ENCODE measurements at places on chromosomes 2 and 18.

GRCh38 chr18:14124689-14125088, 7.5 kb downstream of the ZNF519 start:
- DNase-seq = no peak

- DNase-seq = peak; percentile 25
These were observed 1.4 kb downstream of the UBE2F start for GRCh38 chr2:237968048-237968862.

- peak; percentile 43 for DNase-seq
These were observed 98.6 kb downstream of the CAPN13 start for GRCh38 chr2:30708491-30709290.

DNA sequence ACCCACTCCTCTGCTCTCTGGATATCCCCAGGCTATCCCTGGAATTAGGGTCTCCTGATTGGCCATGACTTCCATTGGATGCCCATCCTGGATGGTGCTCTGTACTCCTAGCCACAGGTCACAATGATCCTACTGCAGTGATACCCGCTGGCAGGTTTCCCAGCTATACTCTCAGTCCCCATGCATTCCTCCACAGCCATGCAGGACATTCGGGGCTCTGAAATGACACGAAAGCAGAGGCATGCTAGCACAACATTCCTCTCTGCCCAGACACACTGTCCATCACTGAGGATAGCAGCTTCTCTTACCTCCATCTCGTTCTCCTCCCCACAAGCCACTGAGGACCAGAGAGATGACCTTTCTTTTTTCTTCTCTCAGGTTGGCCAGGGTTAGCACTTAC, 51.7 kb upstream of the SPATS2L start:
- DNase-seq = no peak

DNA sequence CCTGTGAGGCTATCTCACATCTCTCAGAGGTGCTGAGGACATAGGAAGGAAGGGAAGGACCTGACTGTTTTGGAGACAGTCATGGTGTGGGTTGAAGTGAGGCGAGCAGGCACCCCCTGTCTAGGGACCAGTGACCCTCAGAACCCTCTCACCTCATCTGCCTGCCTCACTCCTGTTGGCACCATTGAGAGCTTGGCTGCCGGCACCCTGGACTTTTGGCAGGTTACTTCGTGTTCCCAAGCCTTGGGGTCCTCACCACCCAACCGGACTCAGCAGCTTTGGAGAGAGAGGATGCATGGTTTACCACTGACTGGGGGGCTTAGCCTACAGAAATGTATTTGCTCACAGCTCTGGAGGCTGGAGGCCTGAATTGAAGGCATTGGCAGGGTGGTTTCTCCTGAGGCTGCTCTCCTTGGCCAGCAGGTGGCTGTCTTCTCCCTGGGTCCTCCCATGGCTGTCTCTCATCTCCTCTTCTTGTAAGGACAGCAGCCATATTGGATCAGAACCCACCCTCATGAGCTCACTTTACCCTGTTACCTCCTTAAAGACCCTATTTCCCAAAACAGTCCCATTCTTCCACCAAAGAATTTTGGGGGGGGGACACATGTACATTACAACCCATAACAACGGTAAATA, 142.0 kb downstream of the TSN start:
- peak; percentile 9 for DNase-seq

- no peak for DNase-seq
These were observed 237.5 kb upstream of the SYT4 start for GRCh38 chr18:43514747-43515146.

GRCh38 chr18:78514910-78515670, 464.5 kb upstream of the SALL3 start:
- DNase-seq = no peak

DNA sequence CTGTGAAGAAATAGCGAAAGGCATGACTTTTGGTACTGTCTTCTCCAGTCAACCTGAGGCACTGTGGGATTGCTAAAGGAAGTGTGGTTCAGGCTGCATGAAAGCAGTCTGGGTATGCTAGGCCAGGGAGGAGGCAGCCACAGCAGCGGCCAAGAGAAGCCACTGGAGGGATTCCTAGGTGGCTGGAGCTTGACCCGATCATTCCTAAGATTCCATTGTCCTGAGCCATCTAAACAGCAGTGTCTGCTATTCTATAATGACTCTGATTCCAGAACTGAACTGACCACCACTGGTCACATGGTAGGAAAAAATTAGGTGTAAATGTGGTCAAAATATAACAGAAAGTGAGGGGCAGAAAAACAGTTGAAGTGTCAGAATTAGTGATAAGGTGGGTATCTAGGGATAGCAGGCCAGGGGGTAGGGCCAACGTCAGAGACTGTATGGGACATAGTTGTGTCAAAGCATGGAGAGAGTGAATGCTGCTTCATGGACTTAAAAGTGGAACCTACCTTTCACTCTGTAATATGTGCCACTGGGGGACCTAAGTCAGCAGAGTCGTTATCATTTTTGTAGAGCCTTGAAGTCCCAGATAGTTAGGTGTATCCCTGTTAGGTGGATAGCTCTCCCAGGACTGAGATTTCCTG, 204.6 kb downstream of the CTNNA2 start:
- DNase-seq = no peak

DNA sequence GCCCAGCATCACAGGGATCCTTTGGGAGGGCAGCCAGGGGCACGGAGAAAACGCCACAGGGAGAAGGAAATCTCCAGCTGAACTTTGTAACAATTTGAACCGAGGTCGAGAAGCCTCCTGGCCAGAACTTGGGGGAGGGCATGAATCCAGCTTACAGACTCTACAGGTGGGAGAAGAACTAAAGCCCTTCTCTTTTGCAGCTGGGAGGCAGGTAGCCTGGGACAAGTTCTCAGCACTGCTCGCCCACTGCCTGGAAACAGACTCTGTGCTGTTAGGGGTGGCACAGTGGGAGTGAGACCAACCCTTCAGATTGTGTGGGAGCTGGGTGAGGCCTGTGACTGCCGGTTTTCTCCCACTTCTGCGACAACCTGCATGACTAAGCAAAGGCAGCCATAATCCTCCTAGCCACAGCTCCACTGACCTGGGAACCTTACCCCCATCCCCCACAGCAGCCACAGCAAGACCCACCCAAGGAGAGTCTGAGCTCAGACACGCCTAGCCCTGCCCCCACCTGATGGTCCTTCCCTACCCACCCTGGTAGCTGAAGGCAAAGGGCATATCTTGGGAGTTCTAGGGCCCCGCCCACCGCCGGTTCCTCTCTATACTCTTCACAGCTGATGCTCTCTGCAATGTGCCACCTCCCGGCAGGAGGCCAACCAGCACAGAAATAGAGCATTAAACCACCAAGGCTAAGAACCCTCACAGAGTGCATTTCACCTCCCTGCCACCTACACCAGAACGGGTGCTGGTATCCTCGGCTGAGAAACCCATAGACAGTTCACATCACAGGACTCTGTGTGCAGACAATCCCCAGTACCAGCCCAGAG, 136.0 kb upstream of the SIX2 start:
- no peak for DNase-seq

GRCh38 chr18:49632588-49632987, 70.7 kb downstream of the LIPG start:
- no peak for DNase-seq

GRCh38 chr2:2846332-2847208, 515.5 kb upstream of the MYT1L start:
- peak; percentile 88 for DNase-seq

GRCh38 chr2:38634684-38635083, 31.2 kb upstream of the GALM start:
- no peak for DNase-seq

- no peak for DNase-seq
These were observed 65.3 kb downstream of the CXCR4 start for GRCh38 chr2:136052369-136053362.

DNA sequence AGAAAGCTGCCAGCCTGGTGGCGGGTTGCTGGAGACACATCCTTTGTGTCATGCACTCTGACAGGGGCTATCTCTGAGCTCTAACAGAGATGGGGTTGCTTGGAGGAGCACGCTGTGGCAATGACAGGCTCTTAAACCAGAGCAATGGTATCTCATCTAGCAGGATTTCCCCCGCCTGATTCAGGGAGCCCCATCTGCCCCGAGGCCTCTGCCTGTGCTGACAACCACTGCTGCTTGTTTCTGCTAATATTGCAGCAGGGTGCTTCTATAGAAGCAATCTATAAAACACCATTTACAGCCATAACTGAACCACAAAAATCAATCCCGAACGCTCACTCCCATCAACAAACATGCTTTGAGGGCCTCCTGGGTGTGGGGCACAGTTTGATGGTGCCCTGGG, 12.8 kb upstream of the DNPEP start:
- DNase-seq = no peak

DNA sequence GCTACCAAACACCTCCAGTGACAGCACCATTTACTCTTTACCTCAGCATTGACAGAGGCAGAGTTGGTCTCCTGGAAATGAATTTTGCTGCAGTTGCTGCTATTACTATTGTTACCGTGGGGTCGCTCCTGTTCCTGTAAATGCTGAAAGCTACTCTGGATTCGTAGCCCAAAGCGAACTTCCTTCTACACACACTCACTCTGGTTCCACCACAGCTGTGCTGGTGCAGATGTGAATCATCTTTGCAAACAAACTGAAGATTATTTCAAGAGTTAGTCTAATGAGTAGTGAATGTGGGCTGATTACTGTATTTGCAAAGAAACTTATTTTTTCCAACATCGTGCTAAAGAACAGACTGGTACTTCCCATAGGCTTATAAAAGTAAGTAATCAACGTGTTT, 304.0 kb downstream of the LPIN1 start:
- DNase-seq = peak; percentile 17

- DNase-seq = no peak
These were observed 1108.3 kb upstream of the KLHL29 start for GRCh38 chr2:22276696-22277095.

- DNase-seq = peak; percentile 81
These were observed 2.7 kb upstream of the SLC66A2 start for GRCh38 chr18:79953971-79954651.

- DNase-seq = no peak
These were observed 142.7 kb upstream of the KYNU start for GRCh38 chr2:142734770-142735169.

- DNase-seq = peak; percentile 55
These were observed 181.7 kb upstream of the ETAA1 start for GRCh38 chr2:67215214-67216055.

DNA sequence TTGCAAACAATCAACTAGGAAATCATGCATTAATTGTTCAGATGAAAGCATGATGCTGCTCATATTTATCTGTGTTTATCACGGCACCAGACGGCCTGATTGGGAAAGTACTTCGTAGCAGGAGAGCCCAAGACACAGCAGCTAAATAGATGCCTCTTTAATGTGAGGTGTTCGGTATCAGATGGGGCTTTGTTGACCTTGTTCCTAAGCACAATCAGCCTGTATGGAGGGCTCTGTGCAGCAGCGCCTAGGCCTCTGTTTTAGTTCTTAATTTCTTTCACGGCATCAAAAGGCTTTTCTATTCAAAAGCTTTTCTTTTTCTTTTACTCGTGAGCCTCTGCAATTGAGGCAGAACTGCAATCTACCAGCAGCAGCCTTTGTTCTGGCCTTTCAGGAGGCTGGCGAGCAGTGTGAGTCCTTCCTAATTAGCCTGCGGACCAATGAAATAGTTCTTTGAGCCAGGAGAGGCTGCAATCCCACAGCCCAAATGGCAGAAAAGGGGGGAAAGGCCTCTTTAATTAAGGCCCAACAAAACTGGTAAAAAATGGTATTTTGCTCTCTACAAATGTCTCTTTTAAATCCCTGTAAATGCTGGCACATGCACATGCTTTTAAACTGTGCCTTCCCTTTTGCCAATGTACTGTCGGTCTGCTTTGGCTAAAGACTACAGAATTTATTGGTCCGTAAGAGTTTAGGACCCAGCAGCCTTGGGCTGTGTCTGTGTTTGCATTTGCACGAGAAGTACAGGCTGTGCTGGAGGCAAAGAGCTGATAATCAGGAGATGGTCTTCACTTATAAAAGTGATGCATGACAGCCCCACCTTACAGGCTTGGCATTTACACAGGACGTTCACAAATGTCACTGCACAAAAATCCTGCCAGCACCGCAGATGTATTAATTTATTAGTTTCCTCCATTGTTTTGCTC, 159.6 kb downstream of the RND3 start:
- DNase-seq = peak; percentile 23

DNA sequence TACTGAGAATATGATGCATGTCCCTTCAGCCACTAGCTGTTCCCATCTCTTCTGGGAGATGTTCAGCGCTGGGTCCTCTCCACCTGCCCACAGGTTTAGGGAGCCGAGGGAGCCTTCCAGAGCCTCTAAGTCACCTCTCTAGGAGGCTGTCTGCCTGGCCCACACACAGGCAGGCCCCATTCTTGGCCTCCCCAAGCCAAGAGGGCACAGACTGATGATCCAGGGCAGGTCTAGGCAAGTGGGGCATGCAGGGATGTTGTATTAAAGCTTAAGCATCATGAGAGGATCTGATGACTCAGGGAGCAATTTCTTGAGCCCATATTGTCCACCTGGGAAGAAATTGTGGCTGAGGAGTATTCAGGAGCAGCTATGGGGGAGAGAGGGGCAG, 19.9 kb downstream of the TMSB10 start:
- no peak for DNase-seq

GRCh38 chr2:34979148-34979547, 1376.4 kb upstream of the CRIM1 start:
- no peak for DNase-seq

DNA sequence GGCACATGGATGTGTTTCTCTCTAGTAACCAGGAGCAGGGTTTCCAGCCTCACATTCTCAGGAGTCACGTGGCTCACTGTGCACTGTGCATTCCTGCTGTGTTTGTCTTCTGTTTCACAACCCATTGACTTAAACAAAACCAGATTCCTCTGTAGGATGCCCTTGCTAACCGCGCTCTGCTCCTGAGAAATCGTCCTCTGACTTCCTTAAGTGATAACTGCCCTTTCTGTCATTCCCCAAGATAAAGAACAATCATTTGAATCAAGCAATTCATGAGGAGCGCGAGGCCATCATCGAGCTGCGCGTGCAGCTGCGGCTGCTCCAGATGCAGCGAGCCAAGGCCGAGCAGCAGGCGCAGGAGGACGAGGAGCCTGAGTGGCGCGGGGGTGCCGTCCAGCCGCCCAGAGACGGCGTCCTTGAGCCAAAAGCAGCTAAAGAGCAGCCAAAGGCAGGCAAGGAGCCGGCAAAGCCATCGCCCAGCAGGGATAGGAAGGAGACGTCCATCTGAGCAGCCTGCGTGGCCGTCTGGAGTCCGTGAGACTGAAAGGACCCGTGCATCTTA, 60.2 kb downstream of the RALBP1 start:
- DNase-seq = no peak

- DNase-seq = no peak
These were observed 36.8 kb downstream of the HRH4 start for GRCh38 chr18:24497031-24497754.

DNA sequence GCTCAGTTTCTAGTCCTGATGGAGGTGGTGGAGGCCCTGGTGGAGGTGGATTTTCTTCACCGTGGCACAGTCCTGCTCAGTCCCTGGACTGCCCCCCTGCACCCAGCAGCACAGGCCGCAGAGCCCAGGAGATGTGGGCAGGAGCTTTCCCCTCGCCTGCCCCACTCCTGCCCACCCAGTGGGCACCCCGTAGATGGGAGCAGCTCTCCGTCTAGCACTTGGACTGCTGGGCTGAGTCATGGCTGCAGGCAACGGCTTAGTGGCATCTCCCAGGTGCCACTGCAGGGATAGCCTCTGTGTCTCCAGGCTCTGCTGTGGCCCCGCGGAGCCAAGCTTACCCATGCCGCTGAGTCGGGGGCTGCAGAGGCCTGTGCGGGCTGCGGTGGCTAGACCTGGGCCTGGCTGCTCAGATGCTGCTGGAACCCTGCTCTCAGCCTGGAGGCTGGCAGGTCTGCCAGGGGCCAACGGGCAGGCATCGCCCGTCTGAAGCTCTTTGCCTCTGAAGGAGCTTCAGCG, 92.3 kb upstream of the CTDP1 start:
- DNase-seq = no peak

Data from NCI-H526 (cell line).